ENCODE measurements at places on chromosomes 12 and 14. TPM values are rescaled to one million over a fixed set of nuclear protein-coding genes. Genes with fewer than 3 reads are reported as not detected.

The GPR137C gene
- 4.3 TPM for total RNA-seq

The ZNF140 gene
- total RNA-seq: 13.8 TPM

The PRIMA1 gene
- 4.5 TPM for total RNA-seq

The PIWIL1 gene
- total RNA-seq: not detected

The PROX2 gene
- total RNA-seq: not detected

The GALNT8 gene
- total RNA-seq: 5.4 TPM

The C12orf54 gene
- not detected for total RNA-seq

The SLC24A4 gene
- total RNA-seq: 0.44 TPM

The KRT3 gene
- not detected for total RNA-seq

The PMEL gene
- total RNA-seq: 128 TPM

The UNG gene
- total RNA-seq: 163 TPM

The PAPOLA gene
- total RNA-seq: 234 TPM

The NGB gene
- total RNA-seq: 0.55 TPM

The TAS2R7 gene
- total RNA-seq: not detected

The TMEM179 gene
- total RNA-seq: 2.9 TPM

The NANOG gene
- 229 TPM for total RNA-seq

The ENO2 gene
- 90.9 TPM for total RNA-seq

The CAPZA3 gene
- not detected for total RNA-seq

The RGS6 gene
- total RNA-seq: 0.63 TPM

The KLHDC1 gene
- not detected for total RNA-seq

The LRP1-AS gene
- total RNA-seq: not detected

The DLK1 gene
- 1.3 TPM for total RNA-seq

All from H1 (cell line).